Activated T-helper 1 cell treated with anti-CD3 and anti-CD28 coated beads, Interleukin-2, amount 50 U/mL, for 16 hours (primary cell): ENCODE measurements at places on chromosomes 4 and X.

- no peak for DNase-seq
Observed at GRCh38 chrX:64176876-64177275, 28.6 kb downstream of the AMER1 start.

DNA sequence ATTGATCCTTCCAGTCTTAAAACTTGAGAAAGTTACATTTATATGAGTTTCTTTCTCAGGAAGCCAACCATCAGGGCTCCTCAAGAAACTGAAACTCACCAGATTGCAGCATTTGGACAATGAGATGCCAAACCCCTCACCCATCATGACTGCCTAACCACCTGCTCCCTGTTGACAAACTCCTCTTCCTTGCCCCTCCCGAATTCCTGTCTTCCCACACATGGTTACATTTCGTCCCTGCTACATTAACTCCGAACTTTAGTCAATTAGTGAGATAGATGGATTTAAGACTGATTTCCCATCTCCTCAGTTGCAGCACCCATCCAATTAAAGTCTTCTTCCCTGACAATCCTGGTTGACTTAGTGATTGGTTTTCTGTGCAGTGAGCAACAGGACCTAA is 118.7 kb downstream of the ZNF330 start:
- DNase-seq, result no peak

DNA sequence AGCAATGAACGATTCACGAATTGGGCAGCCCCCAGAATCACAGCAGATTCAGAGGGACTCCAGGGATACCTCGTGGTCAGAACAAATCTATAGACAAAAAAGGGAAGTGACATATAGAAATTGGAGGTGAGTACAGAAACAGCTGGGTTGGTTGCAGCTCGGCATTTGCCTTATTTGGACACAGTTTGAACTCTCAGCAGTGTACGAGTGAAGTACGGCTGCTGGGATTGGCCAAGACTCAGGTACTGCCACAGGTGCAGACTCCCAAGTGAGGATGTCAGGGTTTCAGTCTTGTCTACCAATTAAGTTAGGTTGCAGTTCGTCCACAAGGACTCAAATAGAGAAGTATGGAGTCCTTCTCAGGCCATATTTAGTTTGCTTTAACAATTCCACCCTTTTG is 28.2 kb downstream of the HTT-AS start:
- DNase-seq, result no peak

- no peak for DNase-seq
Observed at GRCh38 chrX:47902161-47902560, 65.5 kb downstream of the ZNF81 start.
